ENCODE measurements at places on chromosomes 13 and 19. TPM values are rescaled to one million over a fixed set of nuclear protein-coding genes. Genes with fewer than 3 reads are reported as not detected.

The BCKDHA gene
- total RNA-seq: 25.4 TPM

The SMG9 gene
- 65.2 TPM for total RNA-seq

The LYL1 gene
- total RNA-seq: 2.0 TPM

The TUBA3C gene
- total RNA-seq: not detected

Measured in activated CD4-positive, alpha-beta T cell treated with anti-CD3 and anti-CD28 coated beads for 36 hours (primary cell).